ENCODE measurements at places on chromosomes 12 and 14. TPM values are rescaled to one million over a fixed set of nuclear protein-coding genes. Genes with fewer than 3 reads are reported as not detected.
A peak's percentile ranks its signal among the peaks of the same experiment; 100 is the strongest.

- H3K36me3 ChIP-seq, result no peaks in the 10 kb centered on the region
- H3K27ac ChIP-seq, result peak overlapping the region; percentile 60
- no peaks in the 10 kb centered on the region for H3K27me3 ChIP-seq
- H3K4me3 ChIP-seq, result no peak overlapping the region
- peaks cover 15% of the 10 kb centered on the region for H3K4me1 ChIP-seq
- no peak for DNase-seq
Observed at GRCh38 chr12:724194-724855, 28.1 kb upstream of the WNK1 start.

DNA sequence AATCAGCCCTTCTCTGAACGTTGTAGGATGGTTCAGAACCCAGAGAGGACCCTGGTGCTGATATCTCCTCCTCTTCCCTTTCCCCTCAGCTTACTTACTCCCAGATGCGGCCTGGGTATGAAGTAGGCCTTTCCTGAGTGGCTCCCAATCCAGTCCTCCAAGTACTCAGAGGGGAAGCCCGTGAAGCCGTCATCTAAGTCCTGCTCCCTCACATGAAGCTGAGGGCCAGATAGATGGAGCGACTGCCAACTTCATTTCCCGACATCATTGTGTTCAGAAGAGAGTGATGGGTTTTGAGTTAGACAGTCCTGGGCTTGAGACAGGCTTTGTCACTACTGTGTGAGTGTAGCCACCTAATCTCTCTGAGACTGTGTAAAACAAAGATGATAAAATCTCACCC lies 2.7 kb downstream of the APOLD1 start:
- peaks cover 24% of the 10 kb centered on the region for H3K4me1 ChIP-seq
- no peak overlapping the region for H3K4me3 ChIP-seq
- no peaks in the 10 kb centered on the region for H3K36me3 ChIP-seq

DNA sequence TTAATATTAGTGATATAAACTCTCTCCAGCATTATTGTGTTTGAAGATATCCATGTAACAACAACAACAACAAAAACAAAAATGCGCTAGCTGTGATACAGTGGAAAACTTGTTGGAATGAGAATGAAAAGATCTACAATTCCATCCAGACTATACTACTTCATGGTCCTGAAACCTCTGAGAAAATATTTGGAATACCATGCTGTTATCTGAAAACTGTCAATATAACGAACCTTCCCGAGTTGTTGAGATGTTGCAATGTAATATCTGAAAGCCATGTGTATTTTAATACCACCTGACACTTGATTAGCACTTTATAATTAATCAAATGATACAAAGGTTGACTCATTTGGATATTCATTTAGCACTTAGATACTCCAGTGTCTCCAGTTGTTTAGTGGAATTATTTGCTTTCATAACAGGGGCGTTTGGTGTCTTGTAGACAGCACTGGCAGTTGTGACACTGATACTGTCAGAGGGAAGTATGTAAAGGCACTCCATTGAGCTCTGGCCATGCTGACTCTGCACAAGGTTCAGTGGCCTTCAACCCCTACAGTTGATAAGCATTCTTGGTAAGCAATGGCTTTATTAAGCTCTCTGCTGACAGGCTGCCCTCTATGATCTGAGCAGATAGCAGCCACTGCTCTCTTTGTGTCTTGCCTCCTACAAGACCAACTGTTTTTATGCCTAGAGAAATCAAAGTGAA lies 447.1 kb upstream of the SEL1L start:
- no peak overlapping the region for H3K27ac ChIP-seq
- no peak overlapping the region for H3K4me3 ChIP-seq
- no peaks in the 10 kb centered on the region for H3K4me1 ChIP-seq
- H3K27me3 ChIP-seq, result no peaks in the 10 kb centered on the region
- no peaks in the 10 kb centered on the region for H3K36me3 ChIP-seq

Gene RILPL2
- polyA plus RNA-seq, result 4.0 TPM

Gene LIN52
- 4.6 TPM for polyA plus RNA-seq

Gene ACOT2
- 17.7 TPM for polyA plus RNA-seq

Gene SPIC
- not detected for polyA plus RNA-seq
